ENCODE measurements at places on chromosomes 1 and 21. TPM values are rescaled to one million over a fixed set of nuclear protein-coding genes. Genes with fewer than 3 reads are reported as not detected.

DNA sequence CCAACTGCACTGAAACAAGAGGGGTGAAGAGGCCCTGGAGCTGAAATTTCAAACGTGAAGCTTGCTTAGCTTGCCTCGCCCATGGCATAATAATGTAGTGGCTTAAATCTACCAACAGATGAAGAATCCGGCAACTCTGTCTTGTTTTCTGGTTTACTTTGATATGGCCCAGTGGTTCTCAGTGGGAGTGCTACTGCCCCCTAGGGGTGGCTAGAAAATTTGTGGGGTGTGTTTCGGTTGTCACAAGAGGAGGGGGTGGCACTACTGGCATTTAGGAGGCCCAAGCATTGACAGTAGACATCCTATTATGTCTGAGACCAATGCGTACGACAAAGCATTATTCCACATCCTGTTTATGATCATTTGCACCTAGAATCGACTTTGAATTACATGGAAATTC, 51.9 kb upstream of the C8B start:
- DNase-seq: no peak

GRCh38 chr1:231315887-231316286, 21.8 kb downstream of the EXOC8 start:
- peak; percentile 35 for DNase-seq

- DNase-seq: no peak
These were observed 1597.8 kb downstream of the PLA2G4A start for GRCh38 chr1:188426561-188426960.

- no peak for DNase-seq
These were observed 349.1 kb upstream of the NEGR1 start for GRCh38 chr1:72631449-72631848.

DNA sequence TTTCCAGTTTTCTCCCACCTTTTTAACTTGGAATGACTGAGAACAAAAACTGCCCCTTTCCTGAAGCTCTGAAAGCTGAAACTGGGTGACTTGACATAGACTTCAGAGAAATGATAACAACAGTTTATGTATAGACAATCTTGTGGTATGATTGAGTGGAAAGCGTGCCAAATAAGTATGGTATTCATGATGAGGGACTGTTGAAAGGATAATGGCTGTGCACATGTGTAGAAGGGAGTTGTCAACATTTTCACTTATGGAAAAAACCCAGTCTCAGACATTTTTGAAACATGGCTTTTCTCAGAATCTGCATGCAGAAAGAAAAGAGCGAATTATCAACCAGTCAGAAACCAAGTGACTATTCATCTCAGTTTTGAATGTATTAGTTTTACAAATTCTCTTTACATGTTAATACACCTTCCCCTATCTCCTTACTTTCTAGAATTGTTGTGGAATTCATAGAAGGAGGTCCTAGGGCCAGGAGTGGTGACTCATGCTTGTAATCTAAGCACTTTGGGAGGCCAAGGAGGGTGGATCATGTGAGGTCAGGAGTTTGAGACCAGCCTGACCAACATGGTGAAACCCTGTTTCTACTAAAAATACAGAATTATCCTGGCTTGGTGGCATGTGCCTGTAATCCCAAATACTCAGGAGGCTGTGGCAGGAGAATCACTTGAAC, 261.2 kb downstream of the S1PR1 start:
- no peak for DNase-seq

- no peak for DNase-seq
These were observed 33.7 kb downstream of the PTP4A2 start for GRCh38 chr1:31904339-31905092.

- DNase-seq: no peak
These were observed 116.0 kb upstream of the CD34 start for GRCh38 chr1:208026880-208027438.

GRCh38 chr1:43255438-43256210, 14.2 kb upstream of the TMEM125 start:
- DNase-seq: no peak

ADAMTSL4 gene
- 18.0 TPM for total RNA-seq

KRTAP21-2 gene
- not detected for total RNA-seq

ZBTB8B gene
- 3.5 TPM for total RNA-seq

S1PR1 gene
- 21.5 TPM for total RNA-seq

Data from mesothelial cell of epicardium (in vitro differentiated cells).